ENCODE measurements at places on chromosomes 1 and 21.

DNA sequence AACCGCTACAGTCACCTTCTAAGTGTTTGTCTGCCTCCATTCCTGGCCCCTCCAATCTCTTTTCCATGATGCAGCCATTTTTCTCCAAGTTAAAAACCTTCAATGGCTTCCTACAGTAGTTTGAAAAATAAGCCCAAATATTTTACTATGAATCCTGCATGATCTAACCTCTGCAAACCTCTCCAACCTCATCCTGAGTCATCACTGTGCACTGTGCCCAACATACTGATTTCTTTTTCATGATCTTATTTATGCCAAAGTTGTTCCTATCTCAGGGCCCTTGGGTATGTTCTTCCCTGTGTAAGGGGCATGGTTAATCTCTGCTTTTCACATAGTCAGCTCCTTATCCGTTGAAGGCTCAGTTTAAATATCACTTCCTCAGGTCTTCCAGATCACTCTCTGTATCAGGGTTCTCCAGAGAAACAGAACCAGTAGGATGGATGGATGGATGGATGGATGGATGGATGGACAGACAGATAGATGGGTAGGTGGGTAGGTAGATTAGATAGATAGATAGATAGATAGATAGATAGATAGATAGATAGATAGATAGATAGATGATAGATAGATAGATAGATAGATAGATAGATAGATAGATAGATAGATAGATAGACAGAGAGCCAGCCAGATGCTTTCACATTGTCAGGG lies 18.1 kb upstream of the PTPN14 start:
- no peak for DNase-seq

- DNase-seq, result peak; percentile 63
Observed at GRCh38 chr1:22500471-22500870, 48.8 kb downstream of the ZBTB40 start.

- no peak for DNase-seq
Observed at GRCh38 chr1:16122916-16123315, 33.0 kb downstream of the EPHA2 start.

DNA sequence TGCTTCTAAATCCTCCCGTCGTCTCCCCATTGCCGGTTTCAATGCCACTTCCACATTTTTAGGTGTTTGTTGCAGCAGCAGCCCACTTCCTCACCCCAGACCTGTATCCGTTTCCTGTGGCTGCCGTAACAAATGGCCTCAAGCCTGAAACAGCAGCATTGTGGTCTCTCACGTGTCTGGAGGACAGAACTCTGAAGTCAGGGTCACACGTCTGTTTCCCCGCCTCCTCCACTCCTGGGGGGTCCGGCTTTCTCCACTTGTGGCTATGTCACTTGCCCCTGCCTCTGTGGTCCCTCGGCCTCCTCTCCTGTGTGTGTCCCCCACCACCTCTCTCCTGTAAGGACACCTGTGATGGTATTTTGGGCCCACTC lies 21.8 kb downstream of the TRPM2 start:
- DNase-seq, result no peak

DNA sequence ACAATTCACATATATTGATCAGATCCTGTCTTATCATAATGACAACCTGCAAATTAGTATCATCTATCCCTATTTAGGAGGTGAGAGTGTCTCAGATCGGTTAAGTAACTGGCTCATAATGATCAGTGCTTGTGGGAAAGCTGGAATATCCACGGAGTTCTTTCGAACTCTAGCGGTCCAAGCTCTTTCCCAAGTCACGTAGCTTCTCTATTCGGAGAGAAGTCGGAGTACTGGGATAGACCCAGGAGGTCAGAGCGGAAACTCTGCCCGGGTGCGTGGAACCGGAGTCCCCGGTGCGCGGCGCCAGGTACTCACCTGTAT lies 339 bp downstream of the PTGS2 start:
- no peak for DNase-seq

DNA sequence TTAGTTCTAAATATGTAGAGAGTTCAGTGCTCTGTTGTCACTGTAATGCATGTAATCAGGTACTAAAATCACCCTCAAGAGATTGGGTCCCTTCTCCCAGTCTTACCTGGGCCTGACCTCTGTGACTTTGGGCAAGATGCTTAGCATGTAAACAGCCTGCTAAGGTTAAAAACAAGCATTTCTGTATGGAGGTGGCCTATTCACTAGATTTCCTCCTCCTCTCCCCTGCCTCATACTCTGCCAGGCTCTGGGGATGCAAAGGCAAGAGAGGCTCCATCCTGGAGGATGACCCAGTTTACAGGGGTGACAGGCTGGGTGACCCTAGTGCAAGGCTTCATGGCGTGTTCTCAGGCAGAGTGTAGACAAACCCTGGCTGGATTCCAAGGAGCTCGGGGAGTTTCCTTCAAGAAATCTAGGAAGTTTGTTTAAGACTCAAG lies 28.8 kb downstream of the VANGL2 start:
- DNase-seq, result no peak

GRCh38 chr1:180244840-180245239 lies 14.8 kb downstream of the LHX4 start:
- DNase-seq, result no peak

GRCh38 chr1:217077426-217077825 lies 354.2 kb upstream of the ESRRG start:
- DNase-seq, result no peak

DNA sequence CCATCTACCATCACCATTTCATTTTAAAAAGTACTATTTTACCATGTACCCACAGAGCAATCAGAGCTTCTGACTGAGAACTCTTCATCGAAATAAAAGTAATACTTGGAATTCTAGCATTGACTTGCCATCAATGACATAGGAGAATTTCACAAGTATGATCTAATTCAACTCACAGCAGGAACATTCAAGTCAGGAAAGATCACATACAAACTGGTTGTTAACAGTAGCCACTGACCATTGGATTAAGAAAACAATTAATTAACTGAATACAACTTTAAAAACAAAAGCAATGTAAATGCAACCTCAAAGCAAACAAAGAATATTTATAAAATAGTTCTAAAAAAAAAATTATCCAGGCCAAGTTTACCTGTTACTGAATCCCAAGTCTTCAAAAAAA lies 18.8 kb downstream of the RNF115 start:
- no peak for DNase-seq

GRCh38 chr1:109724933-109725332 lies 12.9 kb downstream of the GSTM5 start:
- DNase-seq, result no peak

DNA sequence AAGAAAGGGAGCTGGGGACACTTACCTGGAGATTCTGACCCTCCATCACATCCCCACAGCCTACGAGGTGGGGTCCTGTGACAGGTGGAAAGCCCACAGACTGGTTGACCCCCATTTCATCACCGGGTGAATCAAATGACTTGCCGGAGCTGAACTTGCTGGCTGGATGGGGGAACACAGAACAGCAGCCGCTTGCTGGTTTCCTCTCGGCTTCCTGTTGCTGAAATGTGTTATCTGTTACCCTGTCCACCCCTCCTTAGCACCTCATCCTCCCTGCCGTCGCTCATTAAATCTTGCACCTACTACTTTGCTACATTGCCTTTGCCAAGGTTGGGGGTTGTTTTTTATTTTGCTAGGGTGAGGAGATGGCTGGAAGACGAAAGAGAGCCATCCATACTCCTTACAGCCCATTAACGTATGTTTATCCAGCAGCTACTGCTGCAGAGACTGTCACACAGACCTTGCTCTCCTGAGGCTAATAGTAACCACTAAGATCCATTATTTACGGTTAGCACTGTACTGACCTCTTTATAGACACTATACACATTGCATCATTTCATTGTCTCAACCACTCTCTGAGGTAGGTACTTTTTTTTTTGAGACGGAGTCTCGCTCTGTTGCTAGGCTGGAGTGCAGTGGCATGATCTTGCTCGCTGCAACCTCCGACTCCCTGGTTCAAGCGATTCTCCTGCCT lies 7.0 kb downstream of the PAFAH2 start:
- DNase-seq, result no peak

DNA sequence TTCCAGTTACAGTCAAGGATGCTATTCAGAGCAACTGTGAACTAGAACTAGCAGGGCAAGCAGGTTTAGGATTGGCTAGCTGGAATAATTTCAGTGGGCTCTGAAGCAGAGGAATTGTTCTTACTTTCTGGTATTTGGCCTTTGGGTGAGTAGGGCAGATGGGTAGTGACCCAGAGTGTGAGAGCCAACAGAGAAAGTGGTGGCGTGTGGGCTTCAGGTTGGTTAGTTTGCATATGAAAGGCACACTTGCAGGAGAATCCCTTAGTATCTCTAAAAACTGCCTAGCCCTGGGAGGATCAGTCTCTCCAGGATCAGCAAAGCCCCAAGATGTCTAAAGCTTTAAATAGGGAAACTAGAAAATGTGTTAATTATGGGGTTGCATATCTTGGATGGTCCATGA lies 67.6 kb upstream of the LRRC8B start:
- DNase-seq, result no peak

DNA sequence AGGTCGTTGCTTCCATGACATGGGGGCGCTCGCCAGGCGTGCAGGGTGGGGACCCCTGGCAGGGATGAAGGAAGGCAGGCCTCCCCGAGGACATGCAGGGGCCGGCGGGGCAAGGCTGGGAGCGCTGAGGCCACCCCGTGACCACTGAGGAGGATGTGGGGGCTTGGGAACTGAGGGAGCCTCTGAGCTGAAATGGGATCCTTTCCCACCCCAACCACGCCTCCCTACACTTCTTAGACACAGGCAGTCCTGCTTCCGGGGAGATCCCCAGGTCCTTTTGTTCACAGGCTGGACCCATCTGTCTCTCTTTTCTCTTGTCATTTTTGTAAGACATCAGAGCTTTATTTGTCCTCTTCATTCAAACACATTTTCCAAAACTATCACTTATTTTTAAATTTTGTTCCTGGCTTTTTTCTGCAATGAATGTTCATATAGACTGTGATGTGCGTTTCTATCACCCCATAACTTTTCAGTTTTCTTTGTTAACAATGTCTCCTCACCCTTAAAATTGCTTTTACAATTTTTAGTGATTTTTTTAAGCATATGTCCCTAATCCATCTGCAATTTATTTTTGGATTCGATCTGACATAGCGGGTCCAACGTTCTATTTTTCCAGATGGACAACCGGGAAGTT lies 156.7 kb upstream of the BACE2 start:
- DNase-seq, result peak; percentile 27

Measured in eye (tissue), 1 donor.